ENCODE measurements at places on chromosomes 7 and 10.

GRCh38 chr7:46424934-46425333, 503.9 kb upstream of the IGFBP3 start:
- no peak for DNase-seq

- no peak for DNase-seq
Observed at GRCh38 chr7:135075716-135076115, 72.2 kb upstream of the TMEM140 start.

- DNase-seq = no peak
Observed at GRCh38 chr7:30429156-30429530, 49.4 kb downstream of the NOD1 start.

DNA sequence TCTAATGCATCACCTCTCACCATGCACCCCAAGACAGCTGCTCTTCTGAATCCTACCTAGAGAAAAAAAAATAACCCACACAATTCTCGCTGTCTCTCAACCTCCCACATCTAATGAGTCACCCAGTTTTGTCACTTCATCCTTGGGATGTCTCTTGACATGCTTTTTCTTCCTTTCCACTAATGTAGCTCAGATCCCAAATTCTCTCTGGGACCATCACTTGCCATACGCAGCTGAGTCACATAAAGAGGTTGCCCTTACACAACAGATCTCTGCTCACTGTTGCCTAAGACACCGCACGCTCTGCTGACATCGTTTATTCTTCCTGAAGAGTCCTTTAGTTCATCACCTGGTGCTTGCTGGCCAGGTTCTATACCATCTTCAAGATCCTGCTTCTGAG, 606.0 kb upstream of the GALNT17 start:
- DNase-seq = no peak

DNA sequence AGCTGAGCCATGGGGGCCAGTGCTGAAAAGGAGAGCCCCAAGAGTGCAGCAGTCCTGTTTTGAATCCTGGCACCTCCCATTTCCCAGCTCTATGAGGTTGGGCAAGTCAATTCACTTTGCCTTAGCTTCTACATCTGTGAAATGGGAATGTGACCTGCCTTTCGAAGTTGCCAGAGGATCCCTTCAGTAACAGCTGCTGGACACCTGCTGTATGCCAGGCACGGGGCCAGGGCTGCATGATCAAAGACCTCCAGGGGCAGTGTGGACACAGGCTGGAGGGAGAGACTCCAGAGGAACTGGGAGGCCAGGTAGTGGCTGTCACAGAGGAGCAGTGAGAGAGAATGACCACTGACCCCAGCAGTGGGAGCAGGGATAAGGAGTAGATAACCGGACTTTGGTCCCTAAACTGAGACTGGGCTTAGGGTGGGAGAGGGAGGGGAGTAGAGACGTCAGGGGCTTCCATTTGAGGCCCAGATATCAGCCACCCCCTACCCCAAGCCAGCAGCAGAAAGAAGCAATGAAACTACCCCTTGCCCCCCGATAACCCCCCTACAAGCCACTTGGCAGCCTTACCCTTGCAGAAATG, 45.2 kb downstream of the SRRM3 start:
- no peak for DNase-seq

GRCh38 chr10:86524225-86524962, 2.8 kb upstream of the WAPL start:
- DNase-seq = no peak

DNA sequence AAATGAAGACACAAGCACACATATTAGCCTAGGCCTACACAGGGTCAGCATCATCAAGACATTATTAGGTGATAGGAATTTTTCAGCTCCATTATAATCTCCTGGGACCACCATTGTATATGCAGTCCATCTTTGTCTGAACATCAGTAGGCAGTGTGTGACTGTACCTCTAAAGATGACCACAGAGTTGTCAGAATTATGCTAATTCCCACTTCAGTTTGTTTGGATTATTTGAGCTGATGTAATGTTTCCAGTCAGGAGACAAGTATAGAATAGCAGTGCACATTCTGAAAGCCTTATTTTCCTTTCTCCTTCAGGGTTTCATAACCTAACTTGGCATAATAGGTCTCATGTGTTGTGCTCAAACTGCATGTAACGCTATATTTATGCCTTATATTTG, 306.4 kb downstream of the NXPH1 start:
- DNase-seq = no peak

DNA sequence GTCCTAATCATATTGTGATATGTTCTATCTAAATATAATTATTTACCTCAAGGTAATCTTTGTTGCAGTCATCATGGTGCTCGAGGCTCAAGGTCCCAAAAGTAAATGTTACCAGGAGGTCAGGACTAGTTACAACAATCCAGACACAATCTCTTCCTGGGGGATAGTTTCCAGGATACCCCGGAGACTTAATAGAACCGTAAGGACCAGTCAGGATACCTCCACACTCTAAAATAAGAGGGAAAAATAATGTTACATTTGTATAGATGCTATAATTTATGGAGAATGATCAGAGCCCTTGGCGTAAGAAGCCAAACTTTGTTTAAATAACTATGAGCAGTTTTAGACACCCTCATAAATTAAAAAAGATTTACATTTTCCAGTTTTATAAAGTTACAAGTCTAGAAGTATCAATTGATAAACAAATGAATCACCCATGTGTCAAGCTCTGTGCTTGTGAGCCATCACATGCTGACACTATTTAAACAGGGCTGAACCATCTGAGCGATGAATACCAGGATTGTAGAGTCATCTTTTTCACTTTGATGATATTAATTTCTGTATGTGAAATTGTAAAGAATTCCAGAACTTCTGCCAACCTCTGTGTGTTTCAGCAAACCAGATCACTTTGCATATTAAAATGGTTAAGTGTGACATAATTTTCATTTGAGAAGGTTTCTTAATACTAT, 41.3 kb downstream of the CUBN start:
- no peak for DNase-seq

DNA sequence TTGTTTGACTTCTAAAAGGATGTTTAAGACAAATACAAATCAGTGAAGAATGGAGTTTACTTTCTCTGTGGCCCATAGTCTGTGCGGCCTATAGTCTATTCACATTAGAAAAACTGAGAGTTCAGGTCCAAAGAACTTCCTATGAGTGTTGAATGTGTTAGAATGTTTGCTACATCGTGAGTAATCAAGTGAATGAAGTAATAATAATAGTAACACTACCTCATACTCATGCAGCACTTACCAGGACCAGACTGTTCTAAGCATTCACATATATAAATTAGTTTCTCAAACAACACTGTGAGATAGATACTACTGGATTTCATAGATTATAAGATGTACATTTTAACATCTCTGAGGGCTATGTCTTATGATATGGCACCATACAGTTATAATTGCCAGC, 70.4 kb downstream of the RALA start:
- no peak for DNase-seq

- no peak for DNase-seq
Observed at GRCh38 chr7:158470336-158470735, 117.3 kb downstream of the PTPRN2 start.

All from NCI-H2107 (cell line).